Muscle of leg (tissue), 16 donors: ENCODE measurements at places on chromosomes 7 and 10. TPM values are rescaled to one million over a fixed set of nuclear protein-coding genes. Genes with fewer than 3 reads are reported as not detected.

The EPHB6 gene
- total RNA-seq = 2.8 TPM

The LIPK gene
- total RNA-seq = not detected

The OR9A2 gene
- total RNA-seq = 0.18 TPM

The WASL gene
- 11.4 TPM for total RNA-seq

The SOSTDC1 gene
- total RNA-seq = 19.8 TPM

The CCL26 gene
- total RNA-seq = 0.84 TPM

The TAS2R3 gene
- 1.5 TPM for total RNA-seq

The PLA2G12B gene
- not detected for total RNA-seq

The TEX47 gene
- not detected for total RNA-seq
